Motor neuron (in vitro differentiated cells): ENCODE measurements at places on chromosomes 6 and 20. TPM values are rescaled to one million over a fixed set of nuclear protein-coding genes. Genes with fewer than 3 reads are reported as not detected.
A peak's percentile ranks its signal among the peaks of the same experiment; 100 is the strongest.

The VGLL2 gene
- total RNA-seq: 0.14 and 0.45 TPM in 2 replicates

The TTK gene
- 0.10 and 0.27 TPM in 2 replicates for total RNA-seq

The PCK1 gene
- total RNA-seq: 0.66 TPM in 1 of 2 replicates, not detected in the other

The TAAR6 gene
- not detected in 2 replicates for total RNA-seq

The C20orf141 gene
- total RNA-seq: not detected in 2 replicates

The BACH2 gene
- 27.0 and 28.0 TPM in 2 replicates for total RNA-seq

The CALHM6 gene
- total RNA-seq: 2.7 and 3.4 TPM in 2 replicates

The MAPK13 gene
- 0.87 and 1.6 TPM in 2 replicates for total RNA-seq

The TREM2 gene
- 0.41 TPM in 1 of 2 replicates, not detected in the other for total RNA-seq

The RARS2 gene
- 46.9 and 47.6 TPM in 2 replicates for total RNA-seq

DNA sequence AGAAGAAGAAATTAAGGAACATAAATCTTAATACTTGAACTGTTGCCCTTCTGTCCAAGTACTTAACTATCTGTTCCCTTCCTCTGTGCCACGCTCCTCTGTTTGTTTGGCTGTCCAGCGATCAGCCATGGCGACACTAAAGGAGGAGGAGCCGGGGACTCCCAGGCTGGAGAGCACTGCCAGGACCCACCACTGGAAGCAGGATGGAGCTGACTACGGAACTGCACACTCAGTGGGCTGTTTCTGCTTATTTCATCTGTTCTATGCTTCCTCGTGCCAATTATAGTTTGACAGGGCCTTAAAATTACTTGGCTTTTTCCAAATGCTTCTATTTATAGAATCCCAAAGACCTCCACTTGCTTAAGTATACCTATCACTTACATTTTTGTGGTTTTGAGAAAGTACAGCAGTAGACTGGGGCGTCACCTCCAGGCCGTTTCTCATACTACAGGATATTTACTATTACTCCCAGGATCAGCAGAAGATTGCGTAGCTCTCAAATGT is 17.1 kb downstream of the IRF4 start:
- peak; percentile 96 for ATAC-seq

GRCh38 chr20:45105317-45105716 is 4.4 kb upstream of the KCNS1 start:
- no peak for ATAC-seq

DNA sequence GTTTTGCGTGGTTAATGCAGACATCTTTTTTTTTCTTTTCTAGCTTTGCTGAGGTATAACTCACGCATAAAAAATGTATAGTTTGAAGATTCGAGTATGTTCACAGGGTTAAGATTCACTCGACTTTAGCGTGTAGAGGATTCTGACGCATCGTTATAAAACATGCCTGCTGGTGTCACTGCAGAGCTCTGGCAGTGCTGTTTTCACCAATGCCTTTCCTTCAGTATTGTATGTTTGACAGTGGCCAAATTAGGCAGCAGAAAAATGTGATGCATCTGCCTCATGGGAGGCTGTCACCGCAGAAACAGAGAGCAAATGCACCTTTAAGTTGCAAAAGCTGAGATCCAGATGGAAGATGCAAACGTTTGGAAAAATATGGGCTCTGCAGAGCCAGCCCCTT is 18.0 kb upstream of the SIRPB2 start:
- no peak for ATAC-seq

DNA sequence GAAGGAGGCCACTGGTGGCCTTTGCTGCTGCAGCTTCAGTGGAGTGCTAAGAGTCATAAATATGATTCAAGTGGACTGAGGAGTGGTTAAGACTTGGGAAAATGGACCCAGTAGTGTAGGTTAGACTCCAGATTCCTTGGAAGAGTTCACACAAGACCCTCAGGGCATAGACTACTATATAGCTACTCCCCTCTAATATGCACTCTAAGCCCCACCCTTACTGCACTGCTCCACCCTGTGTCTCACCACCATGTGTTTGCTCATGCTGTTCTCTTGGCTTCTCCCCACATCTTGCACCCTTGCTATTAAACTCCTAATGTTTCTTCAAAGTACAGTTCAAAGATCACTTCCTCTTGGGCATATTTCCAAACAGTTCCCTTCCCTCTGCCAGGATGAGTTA is 5.7 kb downstream of the KCNQ5 start:
- no peak for ATAC-seq

DNA sequence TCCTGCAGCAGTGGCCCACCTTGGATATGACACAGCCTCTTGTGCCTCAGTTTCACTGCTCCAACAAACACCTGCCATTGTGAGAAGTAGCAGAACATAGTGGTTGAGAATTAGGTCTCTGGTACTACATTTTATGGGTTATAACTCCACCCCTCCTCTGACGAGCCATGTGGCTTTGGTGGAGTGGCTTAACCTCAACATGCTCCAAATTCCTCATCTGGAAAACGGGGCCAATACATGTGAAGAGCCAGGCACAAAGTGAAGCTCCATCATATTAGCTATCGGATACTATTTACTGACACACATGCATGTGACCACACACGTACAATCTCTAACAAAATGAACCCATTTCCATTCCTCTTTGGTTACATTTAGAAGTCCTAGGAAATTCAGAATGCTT is 8.4 kb upstream of the KIZ start:
- no peak for ATAC-seq

- no peak for ATAC-seq
These were observed 14.5 kb upstream of the SIRPA start for GRCh38 chr20:1880529-1881239.

GRCh38 chr6:158763434-158764182 is 55.6 kb downstream of the EZR start:
- no peak for ATAC-seq

DNA sequence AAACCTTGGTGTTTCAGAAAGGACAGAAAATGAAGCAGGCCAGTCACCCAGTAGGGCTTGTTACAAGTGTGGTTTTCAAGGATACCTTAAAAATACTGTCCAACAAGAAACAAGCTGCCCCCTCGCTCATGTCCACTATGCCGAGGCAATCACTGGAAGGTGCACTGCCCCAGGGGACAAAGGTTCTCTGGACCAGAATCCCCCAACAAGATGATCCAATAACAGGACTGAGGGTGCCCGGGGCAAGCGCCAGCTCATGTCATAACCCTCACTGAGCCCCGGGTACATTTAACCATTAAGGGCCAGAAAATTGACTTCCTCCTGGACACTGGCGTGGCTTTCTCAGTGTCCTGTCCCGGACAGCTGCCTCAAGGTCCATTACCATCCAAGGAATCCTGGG is 6.6 kb upstream of the NT5DC1 start:
- no peak for ATAC-seq

DNA sequence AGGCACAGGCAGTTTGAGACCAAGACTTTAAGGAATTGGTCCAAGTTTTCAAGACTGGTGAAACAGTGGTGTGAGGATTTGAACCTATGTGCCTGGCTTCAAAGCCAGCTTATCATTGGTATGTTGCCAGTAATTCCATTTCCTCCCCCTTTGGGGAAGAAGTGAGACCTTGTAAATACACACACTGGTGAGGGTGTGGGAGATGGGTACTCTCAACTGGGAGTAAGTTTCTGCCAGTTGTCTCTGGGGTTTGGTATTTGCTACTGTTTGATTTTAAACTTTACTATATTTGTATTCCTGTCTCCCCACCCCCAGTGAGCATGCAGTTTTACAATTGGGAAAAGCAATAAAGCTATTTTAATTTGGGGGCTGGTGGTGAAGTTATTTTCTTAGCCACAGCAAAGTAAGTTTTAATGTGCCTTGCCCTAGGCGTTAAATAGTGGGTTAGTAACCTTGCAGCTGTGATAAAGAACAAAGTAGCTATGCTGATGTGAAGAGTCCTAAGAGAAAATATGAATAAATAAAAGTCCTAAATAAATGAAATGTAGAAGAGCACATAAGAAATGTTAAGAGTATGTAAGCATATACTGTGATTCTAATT is 31.0 kb downstream of the SNX9 start:
- no peak for ATAC-seq

DNA sequence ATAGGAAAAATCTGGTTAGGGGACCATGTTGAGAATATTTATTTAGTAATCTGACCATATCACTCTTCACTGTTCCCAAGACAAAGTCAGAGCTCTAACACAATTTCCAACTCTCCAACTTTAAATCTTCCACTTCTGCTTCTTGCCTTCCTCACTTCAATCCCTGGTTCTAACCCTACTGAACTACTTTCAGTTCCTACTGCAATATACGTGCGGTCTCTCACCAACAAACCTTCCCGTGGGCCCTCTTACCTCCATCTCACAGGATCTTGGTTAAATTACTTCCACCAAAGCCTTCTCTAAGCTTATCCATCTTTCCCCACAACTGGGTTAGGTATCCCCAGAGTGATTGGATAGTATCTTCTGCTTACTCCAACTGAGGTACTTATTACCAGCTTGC is 8.0 kb downstream of the EIF2S2 start:
- ATAC-seq: no peak

GRCh38 chr20:62829231-62830230 is 12.7 kb downstream of the COL9A3 start:
- no peak for ATAC-seq

DNA sequence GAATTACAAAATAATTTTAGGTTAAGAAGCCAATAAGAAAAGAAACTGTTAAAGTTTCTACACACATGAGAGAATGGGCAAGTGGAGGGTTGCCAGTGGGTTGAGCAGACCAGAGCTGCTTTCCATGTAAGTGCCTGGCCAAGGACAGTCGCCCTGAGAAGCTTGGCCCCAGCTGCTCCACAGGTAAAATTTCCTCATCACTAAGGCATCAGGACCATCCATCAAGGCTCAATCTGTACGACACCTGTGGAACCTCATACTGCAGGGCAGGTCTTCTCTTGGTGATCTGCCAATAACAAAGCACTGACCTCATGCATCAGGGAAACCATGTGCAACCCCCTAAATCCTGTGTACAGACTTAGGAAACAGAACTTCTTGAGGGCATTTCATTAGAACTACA is 115.4 kb downstream of the INSM1 start:
- ATAC-seq: no peak

- no peak for ATAC-seq
These were observed 7.1 kb downstream of the FNDC11 start for GRCh38 chr20:63560856-63561609.

- ATAC-seq: no peak
These were observed 471.8 kb upstream of the BTBD3 start for GRCh38 chr20:11445891-11446290.

GRCh38 chr6:116102873-116103272 is 2.2 kb downstream of the NT5DC1 start:
- no peak for ATAC-seq

DNA sequence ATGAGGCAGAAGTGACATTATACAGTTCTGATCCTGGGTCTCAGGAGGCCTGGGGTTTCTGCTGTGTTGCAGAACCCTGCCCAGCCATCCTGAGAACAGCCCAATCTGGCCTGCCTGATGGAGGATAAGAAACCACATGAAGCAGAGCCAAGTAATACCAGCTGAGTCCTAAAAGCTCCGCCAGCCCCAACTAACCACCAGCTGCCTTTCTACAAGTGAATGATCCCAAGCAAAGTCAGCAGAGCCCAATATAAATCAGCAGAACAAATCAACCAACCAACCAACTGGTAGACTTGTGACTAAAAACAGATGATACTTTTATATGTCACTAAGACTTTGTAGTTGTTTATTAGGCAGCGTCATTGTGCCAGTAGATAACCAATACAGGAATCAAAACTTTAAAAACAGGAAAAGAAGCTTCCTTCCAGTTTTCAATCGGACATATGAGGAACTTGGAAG is 52.1 kb downstream of the SNX5 start:
- no peak for ATAC-seq

GRCh38 chr20:38290829-38291814 is 12.8 kb upstream of the BPI start:
- ATAC-seq: no peak

- ATAC-seq: no peak
These were observed 199.3 kb downstream of the RNGTT start for GRCh38 chr6:88764081-88764480.

DNA sequence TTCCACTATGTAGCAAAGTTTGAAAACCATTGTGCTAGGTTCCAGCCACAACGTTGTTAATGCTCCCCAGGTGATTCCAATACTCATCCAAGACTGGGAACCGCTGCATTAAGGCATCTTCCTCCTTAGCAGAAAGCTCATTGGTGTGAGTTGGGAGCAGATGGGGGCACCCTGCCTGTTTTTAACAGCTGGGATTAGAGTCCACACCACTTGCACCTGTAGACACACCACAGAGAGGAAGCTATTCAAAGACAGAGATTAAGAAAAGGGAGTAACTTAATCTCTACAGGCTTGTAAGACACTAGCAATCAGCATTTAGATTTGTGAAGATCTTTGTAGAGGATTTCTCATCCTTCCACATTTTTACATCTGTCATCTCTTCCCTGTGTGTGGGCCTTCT is 333.9 kb upstream of the SOX4 start:
- ATAC-seq: no peak

GRCh38 chr6:116971959-116972358 is 94.9 kb downstream of the RFX6 start:
- peak; percentile 54 for ATAC-seq

- ATAC-seq: peak; percentile 98
These were observed 14.3 kb downstream of the CAPN11 start for GRCh38 chr6:44172731-44173500.

- peak; percentile 52 for ATAC-seq
These were observed 106.8 kb downstream of the GJA10 start for GRCh38 chr6:90000864-90001731.

- ATAC-seq: no peak
These were observed 56.5 kb downstream of the GPR6 start for GRCh38 chr6:110034667-110035036.

DNA sequence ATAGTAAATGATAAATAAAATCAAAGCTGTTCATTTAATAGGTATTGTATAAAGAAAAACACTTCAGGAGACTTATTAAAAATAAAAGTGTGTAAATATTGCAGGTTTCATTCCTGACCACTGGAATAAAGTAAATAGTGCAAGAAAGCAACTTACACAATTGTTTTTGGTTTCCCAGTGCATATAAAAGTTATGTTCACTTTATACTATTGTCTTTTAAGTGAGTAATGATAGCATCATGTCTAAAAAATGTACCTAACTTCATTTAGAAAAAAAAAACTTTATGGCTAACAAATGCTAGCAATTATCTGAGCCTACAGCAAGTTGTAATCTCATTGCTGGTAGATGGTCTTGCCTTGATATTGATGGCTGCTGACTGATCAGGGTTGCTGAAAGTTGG is 726.6 kb upstream of the POU3F2 start:
- no peak for ATAC-seq

DNA sequence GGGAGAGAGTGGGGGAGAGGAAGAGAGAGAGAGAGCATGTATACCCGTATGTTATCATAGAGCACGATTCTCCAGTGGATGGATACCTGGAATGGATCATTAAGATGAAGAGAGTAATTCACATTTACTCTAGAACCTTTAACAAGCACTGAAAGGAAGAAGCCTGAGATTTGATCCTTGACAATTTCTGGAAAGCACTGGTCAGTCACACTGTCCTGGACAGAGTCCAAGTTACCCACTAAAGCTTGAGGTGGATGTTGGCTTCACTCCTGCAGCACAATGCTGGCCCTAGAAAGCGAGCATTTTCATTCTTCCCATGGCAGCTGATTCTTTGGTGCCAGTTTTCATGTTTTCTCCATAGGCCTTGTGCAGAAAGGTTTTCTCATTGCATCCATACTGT is 25.6 kb downstream of the NFYA start:
- no peak for ATAC-seq

- peak; percentile 70 for ATAC-seq
These were observed 31.1 kb downstream of the PLG start for GRCh38 chr6:160733050-160733646.

GRCh38 chr6:118896339-118897136 is 2.6 kb downstream of the ASF1A start:
- no peak for ATAC-seq
